Stimulated activated CD4-positive, alpha-beta T cell treated with anti-CD3 and anti-CD28 coated beads, TNF-alpha, amount 100 ng/mL, for 24 hours (primary cell): ENCODE measurements at places on chromosomes 12 and 14.

DNA sequence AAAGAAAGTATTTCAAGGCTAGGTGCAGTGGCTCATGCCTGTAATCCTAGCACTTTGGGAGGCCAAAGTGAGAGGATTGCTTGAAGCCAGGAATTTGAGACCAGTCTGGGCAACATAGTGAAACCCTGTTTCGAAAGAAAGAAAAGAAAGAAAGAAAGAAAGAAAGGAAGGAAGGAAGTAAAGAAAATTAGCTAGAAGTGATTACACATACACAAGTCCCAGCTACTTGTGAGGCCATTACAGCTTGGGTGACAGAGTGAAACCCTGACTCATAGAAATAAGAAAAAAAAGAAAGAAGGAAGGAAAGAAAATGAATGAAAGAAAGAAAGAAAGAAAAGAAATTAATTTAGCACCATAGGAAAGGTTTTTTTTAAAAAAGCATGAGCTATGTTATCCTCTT is 33.3 kb upstream of the PPP1CC start:
- DNase-seq, result no peak

GRCh38 chr12:5476356-5476755 is 44.4 kb downstream of the NTF3 start:
- no peak for DNase-seq

DNA sequence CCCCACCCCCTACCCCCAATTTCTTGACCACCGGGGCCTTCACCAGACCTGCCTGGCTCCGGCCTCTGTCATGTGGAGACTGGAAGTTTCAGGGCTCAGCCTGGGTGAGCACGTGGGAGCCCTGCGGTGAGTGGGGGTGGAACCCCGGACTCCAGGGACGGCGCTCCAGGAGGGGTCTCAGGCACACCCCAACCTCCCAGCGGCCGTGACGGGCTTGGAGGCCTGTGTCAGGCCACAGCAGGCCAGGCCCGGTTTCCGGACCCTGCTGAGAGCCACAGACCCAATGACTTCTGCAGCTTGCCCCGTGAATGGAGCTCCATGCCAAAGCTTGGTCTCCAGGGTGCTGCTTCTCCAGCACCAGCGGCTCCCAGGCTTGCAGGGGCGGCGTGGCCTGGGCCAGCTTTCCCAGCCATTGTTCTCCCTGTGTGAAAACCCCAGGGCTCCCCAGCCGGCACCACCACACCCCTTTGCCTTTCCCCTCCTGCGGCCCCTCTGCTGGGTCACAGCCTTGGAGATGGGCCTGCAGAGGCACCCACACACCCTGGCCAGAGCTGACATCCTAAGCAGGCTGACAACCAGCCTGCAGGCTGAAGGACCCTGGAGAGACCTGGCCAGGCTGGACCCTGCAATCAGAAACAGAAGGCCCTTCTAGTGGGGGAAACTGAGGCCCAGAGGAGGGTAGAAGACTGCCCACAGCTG is 186.2 kb upstream of the C14orf180 start:
- no peak for DNase-seq

GRCh38 chr12:107990325-107990724 is 138.8 kb upstream of the WSCD2 start:
- DNase-seq, result peak; percentile 15

DNA sequence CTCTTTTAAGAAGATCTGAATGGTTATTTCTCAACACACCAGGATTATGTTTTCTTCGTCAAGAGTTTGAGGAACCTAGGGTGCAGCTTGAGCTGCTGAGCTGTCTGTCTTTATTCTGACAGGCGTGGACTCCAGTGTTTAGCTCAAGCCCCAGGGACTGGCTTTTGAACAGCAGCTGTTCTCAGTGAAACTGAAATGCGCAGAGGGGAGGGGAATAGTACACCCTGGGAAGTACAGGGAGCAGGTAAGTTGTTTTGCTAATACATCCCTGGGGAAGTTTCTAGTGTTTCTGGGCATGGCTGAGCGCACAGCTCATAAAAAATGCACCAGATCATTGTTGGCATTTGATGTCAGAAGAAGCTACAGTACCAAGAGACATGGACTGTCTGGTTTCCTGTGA is 659.8 kb downstream of the DIO2 start:
- DNase-seq, result no peak

DNA sequence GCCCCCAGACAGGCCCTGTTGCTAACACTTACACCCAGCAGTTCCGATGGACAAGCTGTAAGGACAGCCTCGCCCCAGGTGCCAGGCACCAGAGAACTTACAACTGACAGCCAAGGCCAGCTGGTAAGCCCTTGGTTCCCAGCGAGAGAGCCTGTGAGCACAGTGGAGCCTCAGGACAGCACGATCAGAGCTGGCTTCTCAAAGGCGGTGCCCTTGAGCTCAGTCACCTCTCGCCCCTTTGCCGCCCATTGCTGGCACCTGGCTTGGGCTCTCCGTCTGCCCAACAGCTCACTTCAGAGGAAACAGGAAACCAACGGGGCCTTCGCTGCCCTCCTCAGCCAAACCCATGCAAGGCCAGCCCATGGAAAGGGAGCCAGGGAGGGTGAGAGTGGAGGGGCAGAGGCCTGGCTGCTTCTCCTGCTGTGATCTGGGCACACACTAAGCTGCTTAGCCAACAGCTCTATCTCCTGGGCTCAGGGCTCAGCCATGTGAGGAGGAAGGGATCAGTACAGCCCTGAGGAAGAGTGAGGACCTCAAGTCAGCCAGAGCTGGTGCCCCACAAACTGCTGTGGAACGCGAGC is 98.5 kb downstream of the SINHCAF start:
- no peak for DNase-seq

DNA sequence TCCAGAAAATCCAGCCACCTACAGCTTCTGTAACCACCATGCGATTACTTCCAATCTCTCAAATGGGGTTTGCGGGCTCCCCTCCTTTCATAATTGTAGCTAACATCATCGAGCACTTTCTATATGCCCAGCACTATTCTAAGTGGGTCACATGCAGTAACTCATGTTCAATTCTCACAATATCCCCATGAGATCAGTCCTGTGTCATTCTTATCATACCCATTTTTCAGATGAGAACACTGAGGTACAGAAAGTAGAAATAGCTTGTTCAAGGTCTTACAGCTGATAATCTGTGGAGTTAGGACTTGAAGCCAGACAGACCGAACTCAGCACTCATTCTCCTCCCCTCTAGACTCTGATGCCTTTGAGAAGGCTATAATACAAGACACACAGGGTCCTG is 74.9 kb downstream of the EID3 start:
- DNase-seq, result no peak

DNA sequence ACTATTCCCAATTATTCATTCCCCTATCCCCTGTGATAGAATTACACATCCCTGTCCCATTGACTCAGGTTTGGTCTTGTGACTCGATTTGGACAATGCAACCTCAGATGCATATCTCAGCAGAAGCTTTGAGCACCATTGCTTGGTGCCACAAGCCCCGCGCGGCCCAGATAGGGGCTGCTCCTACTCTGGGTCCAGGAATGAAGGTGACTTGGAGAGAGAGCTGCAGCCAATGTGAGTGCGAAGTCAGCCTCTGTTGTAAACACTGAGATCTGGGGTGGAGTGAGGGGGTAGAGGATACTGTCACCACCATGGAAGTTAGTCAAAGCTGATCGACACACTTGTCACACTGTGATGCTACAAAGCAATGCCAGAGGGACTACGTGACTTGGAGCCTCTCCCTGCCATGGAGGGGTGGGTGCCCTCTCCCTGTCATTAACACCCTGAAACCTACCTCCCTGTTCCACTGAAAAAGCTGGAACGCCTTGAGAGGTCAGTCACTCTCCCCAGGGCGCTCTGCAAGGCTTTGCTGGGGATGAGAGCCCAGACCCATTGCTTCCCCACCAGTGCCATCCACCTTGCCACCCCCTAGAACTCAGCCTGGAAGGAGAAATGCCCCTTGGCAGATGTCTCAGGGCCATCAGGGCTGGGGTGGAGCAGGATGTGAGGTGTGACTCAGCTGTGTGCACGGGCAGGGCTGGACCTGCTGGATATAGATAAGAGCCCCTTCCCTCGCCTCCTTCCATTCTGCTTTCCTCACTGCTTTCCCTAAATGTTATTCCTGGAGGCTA is 6.6 kb upstream of the PLEK2 start:
- no peak for DNase-seq

GRCh38 chr14:93533437-93533836 is 102.7 kb downstream of the UNC79 start:
- DNase-seq, result no peak

DNA sequence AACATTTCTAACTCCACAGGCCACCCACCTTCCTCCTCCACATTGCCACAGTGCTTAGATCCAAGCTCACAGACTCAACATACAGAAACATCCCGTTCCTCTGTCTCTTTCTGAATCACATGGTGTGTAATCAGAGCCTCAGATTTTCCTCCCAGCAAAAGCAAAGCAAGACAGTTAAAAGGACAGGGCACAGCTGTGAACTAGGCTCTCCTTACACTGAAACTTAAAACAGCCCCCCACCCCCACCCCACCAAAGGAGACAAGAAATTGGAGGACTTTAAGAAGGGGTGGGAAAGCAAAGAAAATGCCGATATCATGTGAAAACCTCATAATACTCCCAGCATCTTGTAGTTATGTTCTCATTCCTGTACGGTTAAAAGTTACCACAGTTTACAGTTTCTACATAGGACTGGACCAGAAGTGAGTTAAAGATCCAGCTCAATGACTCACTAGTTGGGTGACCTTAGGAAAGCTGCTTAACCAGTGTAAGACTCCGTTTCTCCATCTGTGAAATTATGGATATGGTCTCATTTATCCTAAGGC is 4.8 kb downstream of the YBX3 start:
- DNase-seq, result no peak

DNA sequence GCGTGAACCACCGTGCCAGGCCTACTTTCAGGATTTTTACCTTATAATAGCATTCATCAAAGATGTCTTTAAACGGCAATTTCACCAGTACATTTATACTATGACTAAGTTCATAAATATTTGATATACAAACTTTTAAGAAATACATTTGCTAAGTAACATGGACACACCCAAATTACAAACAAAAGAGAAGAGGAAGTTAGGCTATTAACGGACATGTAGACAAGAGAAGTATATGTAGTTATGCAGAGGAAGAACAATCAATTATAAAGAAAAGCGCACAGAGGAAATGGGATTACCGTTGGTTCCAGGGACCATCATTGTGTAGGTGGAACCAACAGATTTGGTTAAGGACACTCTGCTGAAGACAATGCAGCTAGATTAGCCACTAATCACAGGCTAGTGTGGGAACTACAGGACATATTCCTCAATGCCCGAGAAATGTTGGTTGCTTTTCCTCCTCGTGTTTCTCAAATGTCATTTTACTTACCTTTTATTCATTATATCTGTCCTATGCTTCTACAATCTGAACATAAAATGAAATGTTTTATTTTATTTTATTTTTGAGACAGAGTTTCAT is 24.0 kb upstream of the PKP2 start:
- no peak for DNase-seq

GRCh38 chr12:11732715-11733114 is 83.2 kb downstream of the ETV6 start:
- no peak for DNase-seq
